Stimulated activated CD8-positive, alpha-beta memory T cell treated with anti-CD3 and anti-CD28 coated beads, Interleukin-2, amount 100 ng/mL, for 48 hours (primary cell): ENCODE measurements at places on chromosomes 4 and X.

GRCh38 chr4:87489678-87490077 is 39.5 kb downstream of the SPARCL1 start:
- no peak for DNase-seq

DNA sequence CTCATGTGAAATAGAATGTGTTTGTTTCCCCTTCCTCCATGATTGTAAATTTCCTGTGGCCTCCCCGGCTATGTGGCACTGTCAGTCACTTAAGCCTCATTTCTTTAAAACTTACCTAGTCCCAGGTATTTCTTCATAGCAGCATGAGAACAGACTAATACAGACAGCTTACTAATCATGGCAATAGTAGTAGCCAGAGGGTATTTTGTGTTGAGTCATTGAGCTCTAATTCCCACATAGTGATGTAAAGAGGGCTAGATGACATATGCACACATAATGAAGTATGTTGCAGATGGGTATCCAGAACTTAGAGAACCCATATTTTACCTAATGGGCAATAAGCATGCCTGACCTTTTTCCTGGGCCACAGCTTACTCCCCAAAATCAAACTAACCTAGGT is 1197.2 kb downstream of the PCDH7 start:
- DNase-seq = no peak

- DNase-seq = no peak
Measured at GRCh38 chr4:74320559-74321118, 12.4 kb downstream of the EPGN start.

GRCh38 chr4:7547368-7548040 is 112.8 kb upstream of the PSAPL1 start:
- no peak for DNase-seq

GRCh38 chrX:136647677-136648360 is at the start of gene CD40LG:
Gene CD40LG, plus strand, starts transcription at chrX:136648158. Its CDS starts 91 bp downstream, at chrX:136648249.
- no peak for DNase-seq

- no peak for DNase-seq
Measured at GRCh38 chrX:49184294-49185281, 1.6 kb downstream of the PRICKLE3 start.

DNA sequence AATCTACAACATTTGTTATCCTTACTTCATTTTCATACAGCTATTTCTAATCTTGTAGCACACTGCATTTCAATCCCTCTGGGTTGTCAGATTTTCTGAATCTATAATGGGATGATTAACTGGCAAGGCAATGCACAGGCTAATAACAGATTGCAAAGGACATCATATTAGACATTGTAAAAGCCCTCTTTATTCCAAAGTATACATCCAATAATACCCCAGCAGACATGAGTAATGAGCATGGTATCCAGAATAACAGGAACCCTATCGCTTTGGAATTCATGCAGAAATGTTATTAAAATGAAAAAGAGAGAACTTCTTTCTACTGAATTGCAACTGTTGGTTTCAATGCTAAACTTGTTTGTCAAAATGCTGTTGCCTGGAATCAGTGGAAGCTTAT is 122.9 kb downstream of the C4orf33 start:
- DNase-seq = no peak

DNA sequence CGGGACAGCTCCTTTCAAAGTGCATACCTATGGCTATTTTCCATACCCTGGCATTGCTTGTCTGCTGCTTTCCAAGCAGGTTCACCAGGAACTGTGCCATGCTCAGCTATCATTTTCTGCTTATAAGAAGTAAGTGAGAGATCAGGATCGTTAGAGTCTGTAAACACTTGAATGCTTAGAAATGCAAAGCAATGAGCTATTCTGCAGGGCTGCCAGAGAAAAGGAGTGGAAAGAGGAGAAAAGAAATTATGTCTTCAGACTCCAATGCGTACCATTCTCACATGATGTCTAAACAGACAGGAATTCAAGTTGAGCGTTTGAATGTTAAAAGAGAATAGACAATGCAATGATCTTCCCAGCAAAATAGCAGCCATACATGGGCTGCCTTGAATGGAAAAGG is 245.5 kb upstream of the SLC7A11 start:
- no peak for DNase-seq

DNA sequence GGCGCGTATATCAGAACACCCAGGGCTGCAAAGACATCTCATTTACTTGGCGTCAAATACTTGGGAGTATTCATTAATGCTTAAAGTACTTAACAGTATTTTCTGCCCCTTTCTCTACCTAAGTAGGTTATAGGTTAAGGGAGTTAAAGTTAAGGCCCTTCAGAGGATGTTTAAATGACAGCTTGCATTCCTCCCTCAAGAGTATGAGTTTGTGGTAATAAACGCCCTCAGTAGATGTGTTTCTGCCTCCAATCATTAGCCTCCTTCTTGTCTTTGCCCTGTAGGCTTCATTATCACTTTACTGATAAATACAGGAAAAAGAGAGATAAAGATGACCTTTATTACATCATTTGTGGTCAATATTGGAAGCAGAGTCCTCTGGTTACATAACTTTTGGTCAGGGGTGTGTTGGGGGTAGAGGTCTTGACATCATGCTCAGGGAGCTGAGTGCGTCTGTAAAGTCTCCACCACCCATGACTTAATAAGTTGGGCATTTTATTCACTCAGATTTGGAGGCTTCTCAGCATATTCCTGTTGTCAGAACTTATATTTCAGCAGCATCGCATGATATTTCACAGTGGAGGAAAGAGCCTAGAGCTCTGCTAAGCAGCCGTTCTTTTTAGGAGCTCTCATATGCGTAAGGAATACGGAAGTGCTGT is 145.9 kb downstream of the CPE start:
- DNase-seq = no peak

GRCh38 chrX:97398030-97398551 is 514.4 kb downstream of the RPA4 start:
- DNase-seq = no peak

GRCh38 chr4:76997532-76997931 is 48.0 kb downstream of the SEPTIN11 start:
- no peak for DNase-seq

DNA sequence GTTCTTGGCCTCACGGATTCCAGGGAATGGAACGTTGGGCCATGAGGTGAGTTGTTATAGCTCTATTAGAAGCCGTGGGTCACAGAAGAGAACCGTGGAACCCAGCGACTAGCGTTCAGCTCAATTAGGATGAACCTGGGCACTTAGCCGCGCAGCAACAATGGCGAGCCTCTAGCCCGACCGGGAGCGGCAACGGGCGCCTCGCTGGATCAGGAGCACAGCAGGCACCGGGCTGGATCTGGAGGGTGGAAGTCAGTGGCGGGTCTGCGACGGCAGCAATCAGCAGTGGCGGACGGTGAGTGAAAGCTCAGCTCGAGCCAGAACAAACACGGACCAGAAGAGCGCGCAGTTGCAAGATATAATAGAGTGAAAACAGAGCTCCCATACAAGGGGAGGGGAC is 34.2 kb downstream of the AGA start:
- no peak for DNase-seq

DNA sequence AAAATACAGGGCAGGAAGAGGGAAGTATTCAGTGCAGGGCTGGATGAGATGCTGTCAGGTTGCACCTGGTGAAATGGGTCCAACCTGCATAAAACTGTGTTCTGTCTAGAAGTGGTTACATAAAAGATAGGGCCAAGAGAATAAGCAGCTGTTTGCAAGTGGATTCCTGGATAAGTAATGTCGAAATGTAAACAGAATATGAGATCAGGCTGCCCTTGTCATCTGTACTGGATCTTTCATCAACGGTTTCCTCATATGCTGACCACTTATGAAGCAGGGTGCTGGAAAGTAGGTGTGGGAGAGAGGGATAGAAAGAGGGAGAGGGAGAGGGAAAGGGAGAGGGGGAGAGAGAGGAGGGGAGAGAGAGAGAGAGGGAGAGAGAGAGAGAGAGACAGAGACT is 349.8 kb upstream of the CPEB2 start:
- DNase-seq = no peak

- DNase-seq = no peak
Measured at GRCh38 chr4:88900432-88900831, 156.6 kb downstream of the FAM13A start.

DNA sequence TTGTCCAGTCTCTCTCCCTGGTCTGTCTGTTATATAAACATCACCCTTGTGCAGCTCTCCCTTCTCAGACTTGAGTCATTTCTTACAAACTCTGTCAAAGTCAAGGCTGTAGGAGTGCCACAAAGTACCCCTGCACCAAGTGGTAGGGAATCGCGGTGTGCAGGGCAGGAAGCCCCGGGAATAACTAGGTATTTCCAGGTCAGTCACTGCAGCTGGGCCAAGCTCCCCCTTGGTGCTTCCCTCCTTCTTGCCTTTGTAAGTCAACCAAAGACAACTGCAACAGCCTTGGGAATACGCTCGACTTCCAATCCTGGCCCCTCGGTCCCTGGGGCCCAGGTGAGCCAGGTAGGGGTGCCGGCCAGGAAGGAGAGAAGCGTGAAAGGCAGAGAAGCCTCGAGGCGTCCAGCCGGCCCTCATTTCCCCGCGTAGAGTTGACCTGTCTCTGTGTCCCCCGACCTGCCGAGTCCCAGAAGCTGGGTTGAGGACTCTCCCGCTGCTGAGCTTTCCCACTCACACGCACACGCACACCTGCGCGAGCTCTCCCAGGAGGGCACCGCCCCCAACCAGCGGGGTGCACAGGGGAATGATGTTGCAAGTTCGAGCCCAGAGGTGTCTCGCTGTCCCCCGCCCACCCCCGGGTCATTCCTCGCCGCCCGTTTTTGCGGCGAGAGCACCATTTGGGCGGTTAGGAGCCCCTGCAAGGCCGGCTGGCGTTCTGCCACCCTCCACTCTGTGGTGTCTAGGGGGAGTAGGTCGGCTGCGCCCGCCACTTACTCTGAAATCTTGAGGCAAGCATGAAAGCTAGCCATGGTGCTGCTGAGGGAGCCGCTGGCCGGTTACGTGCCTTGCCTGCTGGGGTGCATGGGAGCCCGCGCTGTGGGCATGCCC is 22.8 kb upstream of the KIAA1210 start:
- DNase-seq = no peak

GRCh38 chrX:69161786-69162349 is 3.4 kb downstream of the PJA1 start:
- DNase-seq = no peak

- no peak for DNase-seq
Measured at GRCh38 chr4:163395758-163396157, 52.1 kb downstream of the NPY5R start.

DNA sequence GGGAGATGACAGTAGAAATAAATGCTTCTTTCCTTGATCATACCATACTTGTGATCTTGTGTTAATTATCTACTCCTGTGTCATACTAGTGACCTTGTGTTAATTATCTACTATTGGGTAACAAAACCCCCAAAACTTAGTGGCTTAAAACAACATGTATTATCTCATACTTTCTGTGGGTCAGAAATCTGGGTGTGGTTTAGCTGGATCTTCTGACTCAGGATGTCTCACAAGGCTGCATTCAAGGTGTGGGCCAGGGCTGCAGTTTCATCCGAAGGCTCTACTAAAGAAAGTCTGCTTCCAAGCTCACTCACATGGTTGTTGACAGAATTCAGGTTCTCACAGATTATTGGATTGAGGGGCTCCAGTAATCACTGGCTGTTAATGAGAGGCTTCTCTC is 70.3 kb upstream of the NDP start:
- no peak for DNase-seq
